ENCODE measurements at places on chromosomes 3 and 15.

- ATAC-seq: peak; percentile 93
These were observed 103.3 kb downstream of the IL1RAP start for GRCh38 chr3:190617185-190617584.

DNA sequence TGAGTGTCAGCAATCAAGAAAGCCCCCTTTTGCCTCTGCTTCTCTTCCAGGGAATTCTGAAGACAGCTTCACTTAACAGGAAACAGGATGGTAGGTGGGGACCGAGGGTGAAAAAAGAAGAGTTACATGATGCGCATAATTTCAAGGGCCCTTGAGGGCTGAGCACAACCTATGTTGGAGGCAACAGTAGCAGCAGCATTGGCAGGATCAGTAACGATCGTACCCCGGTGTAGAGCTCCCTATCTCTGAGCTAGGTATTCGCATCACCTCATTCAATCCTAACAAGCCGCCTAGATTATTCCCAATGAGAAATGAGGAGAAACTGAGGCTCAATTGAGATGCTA, 432 bp upstream of the RAD54L2 start:
- ATAC-seq: no peak

DNA sequence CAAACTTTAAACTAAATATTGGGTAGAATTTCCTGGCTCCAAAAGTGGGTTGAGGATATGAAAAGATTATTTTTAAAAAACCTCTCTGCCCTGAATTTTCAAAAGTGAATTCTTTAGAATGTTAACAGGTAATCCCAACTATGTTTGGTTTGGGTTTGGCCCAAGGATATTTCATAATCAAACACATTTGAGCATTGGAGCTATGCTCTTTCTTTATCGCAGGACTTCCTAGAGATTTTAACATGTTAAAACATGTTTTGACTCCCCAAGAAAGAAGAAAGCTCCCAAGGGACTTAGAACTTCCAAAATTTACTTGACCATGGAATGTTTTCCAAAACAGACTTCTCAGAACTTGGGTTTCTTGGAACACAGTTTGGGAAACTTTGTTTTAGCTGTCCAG, 75.6 kb upstream of the SYNPR start:
- no peak for ATAC-seq

DNA sequence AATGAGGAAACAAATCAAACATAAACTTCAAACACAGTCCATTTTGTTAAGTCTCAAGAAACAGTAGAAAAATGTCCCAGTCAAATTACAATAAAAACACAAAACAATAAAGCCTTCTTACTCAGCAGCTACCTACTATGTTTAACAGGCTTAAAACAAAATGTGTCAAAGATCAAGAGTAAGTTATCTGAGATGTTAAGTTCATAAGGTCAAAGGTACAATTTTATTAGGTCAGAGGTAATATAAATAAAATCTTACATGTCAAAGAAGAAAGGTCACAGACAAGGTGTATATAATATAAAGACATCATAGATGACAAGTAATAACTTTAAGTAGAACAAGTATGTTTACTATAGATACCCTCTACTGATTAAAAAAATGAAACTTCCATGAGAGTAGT, 208.3 kb downstream of the SCAPER start:
- no peak for ATAC-seq

DNA sequence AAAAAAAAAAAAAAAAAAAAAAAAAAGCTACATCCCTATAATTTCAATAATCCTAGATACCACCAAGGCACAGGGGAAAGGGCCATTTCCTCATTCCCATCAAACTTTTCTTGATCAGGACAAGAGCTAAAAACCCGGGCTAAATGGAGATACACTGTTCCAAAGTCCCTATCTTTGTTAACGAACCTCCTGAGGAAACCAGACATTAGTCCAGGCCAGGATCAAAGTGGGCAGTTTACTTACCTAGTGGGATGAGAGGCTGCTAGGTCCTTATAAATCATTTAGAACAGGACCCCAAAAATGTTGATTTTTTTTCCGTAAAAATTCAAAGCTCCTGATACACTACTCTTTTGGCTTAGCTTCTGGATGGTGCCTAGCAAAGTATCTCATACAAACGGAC, 35.6 kb downstream of the UBR1 start:
- no peak for ATAC-seq

GRCh38 chr3:184523825-184524615, 37.6 kb upstream of the EPHB3 start:
- peak; percentile 82 for ATAC-seq

- ATAC-seq: no peak
These were observed 3.9 kb downstream of the RAB6B start for GRCh38 chr3:133891662-133892378.

DNA sequence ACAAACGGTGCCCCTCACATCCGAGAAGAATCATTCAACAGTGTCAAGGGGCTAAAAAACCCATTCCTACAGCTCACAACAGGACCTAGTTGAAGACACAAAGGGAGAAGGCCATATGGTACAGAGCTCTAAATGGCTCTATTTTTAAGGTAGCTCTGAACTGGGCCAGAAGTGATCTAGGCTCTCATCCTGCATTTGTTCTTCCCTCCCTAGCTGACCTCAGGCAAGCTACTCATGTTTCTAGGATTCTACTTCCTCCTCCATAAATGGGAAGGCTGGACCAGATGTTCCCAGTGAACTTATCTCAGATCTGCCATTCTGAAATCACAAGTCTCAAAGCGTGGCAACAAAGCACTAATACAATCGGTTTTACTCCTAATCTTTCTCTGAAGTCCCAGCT, 62.3 kb downstream of the CPNE4 start:
- no peak for ATAC-seq

Data from stimulated activated memory B cell treated with anti-CD40 and anti-IgM and Interleukin-4, amounts not matched to agents 10 μg/mL and 1 μg/mL and 100 μg/mL, for 72 hours (primary cell).